Muscle of back (tissue), 13 donors: ENCODE measurements at places on chromosomes 5 and 9. TPM values are rescaled to one million over a fixed set of nuclear protein-coding genes. Genes with fewer than 3 reads are reported as not detected.

GRCh38 chr5:33774341-33774740 lies 117.4 kb downstream of the ADAMTS12 start:
- DNase-seq: no peak

- DNase-seq: no peak
Measured at GRCh38 chr5:141874262-141874964, 3.8 kb downstream of the PCDH1 start.

- DNase-seq: no peak
Measured at GRCh38 chr5:130251931-130252330, 347.7 kb downstream of the CHSY3 start.

The PIP5KL1 gene
- polyA plus RNA-seq: 3.4 TPM

The DBH gene
- 0.87 TPM for polyA plus RNA-seq

The FBP2 gene
- 47.9 TPM for polyA plus RNA-seq

The PTPRD gene
- polyA plus RNA-seq: 51.8 TPM
